Caco-2 (cell line): ENCODE measurements at places on chromosomes 6 and 20. TPM values are rescaled to one million over a fixed set of nuclear protein-coding genes. Genes with fewer than 3 reads are reported as not detected.

Gene ABHD16B
- total RNA-seq = 0.27 TPM in 1 of 2 replicates, not detected in the other

Gene TMEM217
- total RNA-seq = 1.6 and 2.6 TPM in 2 replicates

Gene DDR1
- total RNA-seq = 113 and 115 TPM in 2 replicates

Gene BTN1A1
- 7.3 and 8.3 TPM in 2 replicates for total RNA-seq
